ENCODE measurements at places on chromosomes 16 and 17. TPM values are rescaled to one million over a fixed set of nuclear protein-coding genes. Genes with fewer than 3 reads are reported as not detected.

GRCh38 chr16:18060351-18060750 lies 276.2 kb downstream of the NPIPA8 start:
- DNase-seq = no peak

SALL1 gene
- 75.3 TPM for total RNA-seq

CDH8 gene
- total RNA-seq = 0.19 TPM

- DNase-seq = no peak
Observed at GRCh38 chr16:64872101-64872500, 249.8 kb downstream of the CDH11 start.

- DNase-seq = peak; percentile 15
Observed at GRCh38 chr16:8295513-8296237, 294.6 kb downstream of the TMEM114 start.

GP1BA gene
- total RNA-seq = not detected

DNA sequence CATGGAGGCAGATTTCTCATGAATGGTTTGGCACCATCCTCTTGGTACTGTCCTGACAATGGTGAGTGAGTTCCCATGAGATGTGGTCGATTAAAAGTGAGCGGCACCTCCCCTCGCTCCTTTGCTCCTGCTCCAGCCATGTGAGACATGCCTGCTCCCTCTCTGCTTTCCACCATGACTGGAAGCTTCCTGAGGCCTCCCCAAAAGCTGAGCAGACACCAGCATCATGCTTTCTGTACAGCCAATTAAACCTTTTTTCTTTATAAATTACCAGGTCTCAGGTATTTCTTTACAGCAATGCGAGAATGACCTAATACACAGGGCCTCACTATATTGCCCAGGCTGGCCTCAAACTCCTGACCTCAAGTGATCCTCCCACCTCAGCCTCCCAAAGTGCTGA lies 12.1 kb downstream of the ZNF500 start:
- no peak for DNase-seq

RASD1 gene
- 147 TPM for total RNA-seq

- DNase-seq = no peak
Observed at GRCh38 chr16:52976539-52977167, 76.0 kb downstream of the CHD9NB start.

DNA sequence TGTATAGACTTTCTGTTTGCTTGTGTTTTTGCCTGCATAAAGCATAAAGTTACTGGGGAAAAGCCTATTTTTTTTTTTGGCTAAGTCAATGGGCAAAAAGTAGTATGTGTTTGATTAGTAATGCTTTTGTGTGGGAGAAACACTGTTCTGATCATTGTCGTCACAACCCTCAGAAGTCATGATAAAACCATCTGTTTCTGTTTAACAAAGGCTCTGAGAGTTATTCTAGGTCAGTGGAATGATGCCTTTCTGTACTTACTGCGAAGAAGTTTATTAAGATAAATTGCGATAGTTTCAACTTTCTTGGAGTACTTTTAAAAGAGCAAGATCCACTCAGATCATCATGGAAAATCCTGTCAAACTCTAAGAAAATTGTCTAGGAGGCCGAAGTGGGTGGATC lies 80.9 kb downstream of the PRKCA start:
- DNase-seq = no peak

GNAO1 gene
- total RNA-seq = 4.3 TPM

DNA sequence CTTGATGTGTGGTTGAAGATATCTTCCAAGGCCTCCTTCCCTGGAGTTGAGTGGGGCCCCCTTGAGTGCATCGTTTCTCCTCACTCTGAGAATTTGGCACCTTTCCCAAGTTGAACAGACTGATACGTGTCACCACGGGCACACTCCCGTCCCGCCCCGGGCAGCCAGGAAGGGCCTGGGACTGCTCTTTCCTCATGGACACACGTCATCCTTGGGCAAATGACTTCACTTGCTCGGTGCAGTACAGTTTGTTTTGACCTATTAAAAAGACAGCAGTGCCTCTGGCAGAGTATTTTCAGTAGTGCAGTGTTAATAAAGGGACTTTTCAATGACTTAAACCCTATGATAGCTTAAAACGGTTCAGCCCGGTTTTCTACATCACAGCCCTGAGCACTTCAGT lies 59.9 kb downstream of the SEC14L1 start:
- no peak for DNase-seq

DNA sequence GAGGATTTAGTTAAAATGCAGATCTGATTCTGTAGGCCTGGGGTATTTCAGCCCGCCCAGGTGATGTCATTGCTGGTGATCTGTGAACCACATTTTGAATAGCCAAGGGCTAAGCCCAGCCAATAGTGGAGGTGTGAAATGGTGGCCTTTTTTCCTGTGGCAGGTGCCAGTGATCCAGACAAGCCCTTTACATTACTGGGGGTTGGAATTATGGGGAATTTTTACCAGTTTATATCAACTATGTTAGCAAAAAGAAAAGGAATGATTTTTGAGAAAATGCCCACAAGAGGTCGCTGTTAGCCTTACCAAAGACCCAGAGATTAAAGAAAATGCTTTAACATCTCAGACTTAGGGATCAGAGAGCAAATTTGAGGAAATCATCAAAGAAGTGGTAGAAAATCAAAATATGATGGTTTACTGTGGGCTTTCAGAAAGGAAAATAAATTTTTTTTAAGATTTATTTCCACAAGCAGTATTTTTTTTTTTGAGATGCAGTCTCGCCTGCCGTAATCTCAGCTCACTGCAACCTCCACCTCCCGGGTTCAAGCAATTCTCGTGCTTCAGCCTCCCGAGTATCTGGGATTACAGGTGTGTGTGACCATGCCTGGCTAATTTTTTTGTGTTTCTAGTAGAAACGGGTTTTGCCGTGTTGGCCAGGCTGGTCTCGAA lies 3.9 kb downstream of the VPS35L start:
- DNase-seq = no peak

DNA sequence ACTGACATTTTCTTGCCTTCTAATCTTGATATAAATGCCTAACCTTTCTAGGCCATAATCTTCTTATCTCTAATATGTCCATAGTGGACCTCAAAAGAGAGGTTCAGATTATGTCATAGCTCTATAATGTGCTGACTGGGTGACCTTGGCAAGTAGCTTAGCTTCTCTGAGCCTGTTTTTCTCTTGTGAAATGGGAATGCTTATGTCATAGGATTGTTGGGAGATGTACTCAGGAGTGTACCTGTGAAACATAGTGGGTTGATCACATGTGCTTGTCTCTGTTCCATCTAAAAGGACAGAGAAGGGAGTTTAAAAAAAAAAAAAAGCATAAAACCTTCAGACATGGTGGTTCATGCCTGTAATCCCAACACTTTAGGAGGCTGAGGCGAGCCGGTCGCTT lies 2.4 kb downstream of the MED9 start:
- DNase-seq = no peak

DNA sequence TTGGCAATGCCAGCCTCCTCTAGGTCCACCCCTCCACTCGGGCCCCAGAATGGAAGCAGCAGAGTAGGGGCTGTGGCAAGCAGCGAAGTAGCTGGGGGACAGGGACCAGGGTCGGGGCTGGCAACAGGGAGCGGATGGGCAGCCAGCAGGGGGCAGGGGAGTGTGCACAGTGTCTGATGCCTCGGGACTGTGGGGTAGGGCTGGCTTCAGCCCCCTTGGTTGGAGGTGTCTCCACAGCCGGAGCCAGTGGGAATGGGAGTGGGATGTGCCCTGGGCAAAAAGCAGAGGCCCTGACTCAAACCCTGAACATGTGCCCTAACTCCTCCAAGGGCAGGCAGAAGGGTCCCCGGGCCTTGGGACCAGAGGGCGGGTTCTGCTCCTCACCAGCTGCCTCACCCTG lies 18.5 kb upstream of the ARHGAP27 start:
- DNase-seq = no peak

DNA sequence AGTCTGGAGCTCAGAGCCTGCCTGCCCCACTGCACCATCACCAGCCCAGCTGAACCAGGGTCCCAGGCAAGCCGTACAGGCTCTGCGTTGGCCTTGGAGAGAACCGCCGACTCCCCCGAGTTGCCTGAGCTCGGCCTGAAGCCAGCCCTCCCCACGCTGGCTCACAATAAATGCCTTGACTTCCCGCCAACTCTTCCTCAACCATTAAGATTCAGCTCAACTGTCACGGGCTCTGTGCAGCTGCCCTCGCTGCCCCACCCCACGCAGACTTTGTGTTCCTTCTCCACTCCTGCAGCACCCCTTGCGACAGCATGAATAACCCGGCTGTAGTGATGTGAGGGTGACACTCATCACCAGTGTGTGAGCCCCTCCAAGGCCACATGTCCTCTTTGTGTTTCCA lies 4.8 kb upstream of the QPRT start:
- DNase-seq = no peak

CLDN7 gene
- 233 TPM for total RNA-seq

DNA sequence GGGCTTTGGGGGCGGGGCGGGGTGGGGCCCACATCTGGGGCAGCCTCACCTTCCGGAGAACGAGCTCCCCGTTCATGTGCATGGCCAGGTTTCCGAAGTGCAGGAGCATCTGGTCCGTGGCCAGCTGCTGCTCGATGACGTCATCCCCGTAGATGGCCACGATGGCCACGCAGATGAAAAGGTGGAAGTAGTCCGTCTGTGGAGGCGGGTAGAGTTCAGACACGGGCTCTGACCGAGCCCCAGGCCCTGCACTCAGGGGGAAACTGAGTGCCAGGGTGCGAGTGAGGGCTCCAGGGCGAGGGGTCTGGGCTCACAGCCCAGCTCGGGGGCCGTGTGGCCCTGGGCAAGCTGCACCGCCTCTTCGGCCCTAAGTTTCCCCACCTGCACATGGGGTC lies 93.7 kb downstream of the TBC1D16 start:
- DNase-seq = no peak

GRCh38 chr17:19346351-19347255 lies 15.9 kb downstream of the B9D1 start:
- peak; percentile 40 for DNase-seq

DNA sequence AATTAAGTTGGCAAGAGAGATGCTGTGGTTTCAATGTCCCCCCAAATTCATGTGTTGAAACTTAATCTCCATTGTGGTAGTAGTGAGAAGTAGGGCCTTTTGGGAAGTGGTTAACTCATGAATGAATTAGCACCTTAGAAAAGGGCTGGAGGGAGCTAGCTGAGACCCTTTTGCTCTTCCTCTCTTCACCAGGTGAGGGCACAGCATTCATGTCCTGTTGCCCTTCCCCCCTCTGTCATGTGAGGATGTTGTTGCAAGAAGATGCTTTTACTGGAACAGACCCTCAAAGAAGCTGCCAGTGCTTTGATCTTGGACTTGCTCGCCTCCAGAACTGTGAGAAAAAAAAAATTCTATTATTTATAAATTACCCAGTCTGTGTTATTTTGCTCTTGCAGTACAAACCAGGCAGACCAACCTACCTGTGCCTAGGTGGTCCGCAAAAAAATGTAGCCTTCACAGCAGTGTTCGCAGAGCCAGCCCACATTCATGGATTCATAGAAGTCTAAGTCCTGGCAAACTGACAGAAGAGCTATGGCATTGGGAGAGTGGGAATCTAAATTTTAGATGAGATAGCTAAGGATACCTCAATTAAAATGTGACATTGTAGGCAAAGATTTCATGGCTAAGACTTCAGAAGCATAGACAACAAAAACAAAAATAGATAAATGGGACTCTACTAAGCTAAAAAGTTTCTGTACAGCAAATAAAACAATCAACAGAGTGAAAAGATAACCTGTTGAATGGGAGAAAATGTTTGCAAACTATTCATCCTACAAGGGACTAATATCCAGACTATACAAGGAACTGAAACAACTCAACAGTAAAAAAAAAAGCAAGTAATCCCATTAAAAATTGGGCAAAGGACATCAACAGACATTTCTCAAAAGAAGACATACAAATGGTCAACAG lies 32.0 kb upstream of the ABCA5 start:
- peak; percentile 53 for DNase-seq

ACAP1 gene
- 26.0 TPM for total RNA-seq

DNA sequence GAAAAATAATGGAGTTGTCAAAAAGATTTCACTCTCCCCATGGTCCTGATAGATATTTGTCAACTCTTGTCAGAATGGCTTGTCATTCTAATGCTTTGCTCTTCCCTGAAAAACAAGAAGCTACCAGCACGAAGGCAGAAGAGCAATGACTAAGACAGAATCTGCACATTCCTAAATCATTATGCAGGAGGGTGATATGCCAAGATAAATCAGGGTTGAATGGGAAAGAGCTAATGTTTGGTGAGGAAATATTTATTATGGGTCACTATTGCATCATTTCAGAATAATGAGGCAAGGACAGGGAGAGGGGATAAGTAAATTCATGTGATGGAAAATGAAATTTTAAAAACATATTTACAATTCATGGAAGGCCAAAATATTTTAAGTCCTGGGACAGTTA lies 297.5 kb upstream of the XYLT1 start:
- no peak for DNase-seq

NECAB2 gene
- 0.82 TPM for total RNA-seq

DNA sequence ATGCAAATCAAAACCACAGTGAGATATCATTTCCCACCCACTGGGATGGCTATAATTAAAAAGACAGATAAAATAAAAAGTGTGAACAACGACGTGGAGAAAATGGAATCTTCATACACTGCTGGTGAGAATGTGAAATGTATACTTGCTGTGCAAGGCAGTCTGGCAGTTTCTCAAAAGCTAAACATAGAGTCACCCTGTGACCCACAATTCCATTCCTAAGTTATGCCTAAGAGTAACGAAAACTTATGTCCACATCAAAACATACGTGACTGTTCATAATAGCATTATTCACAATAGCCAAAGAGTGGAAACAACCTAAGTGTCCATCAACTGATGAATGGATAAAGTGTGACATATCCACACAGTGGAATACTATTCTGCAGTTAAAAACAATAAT lies 38.1 kb upstream of the VPS4A start:
- DNase-seq = no peak

- peak; percentile 32 for DNase-seq
Observed at GRCh38 chr17:15945527-15946191, 729 bp downstream of the ADORA2B start.

DNA sequence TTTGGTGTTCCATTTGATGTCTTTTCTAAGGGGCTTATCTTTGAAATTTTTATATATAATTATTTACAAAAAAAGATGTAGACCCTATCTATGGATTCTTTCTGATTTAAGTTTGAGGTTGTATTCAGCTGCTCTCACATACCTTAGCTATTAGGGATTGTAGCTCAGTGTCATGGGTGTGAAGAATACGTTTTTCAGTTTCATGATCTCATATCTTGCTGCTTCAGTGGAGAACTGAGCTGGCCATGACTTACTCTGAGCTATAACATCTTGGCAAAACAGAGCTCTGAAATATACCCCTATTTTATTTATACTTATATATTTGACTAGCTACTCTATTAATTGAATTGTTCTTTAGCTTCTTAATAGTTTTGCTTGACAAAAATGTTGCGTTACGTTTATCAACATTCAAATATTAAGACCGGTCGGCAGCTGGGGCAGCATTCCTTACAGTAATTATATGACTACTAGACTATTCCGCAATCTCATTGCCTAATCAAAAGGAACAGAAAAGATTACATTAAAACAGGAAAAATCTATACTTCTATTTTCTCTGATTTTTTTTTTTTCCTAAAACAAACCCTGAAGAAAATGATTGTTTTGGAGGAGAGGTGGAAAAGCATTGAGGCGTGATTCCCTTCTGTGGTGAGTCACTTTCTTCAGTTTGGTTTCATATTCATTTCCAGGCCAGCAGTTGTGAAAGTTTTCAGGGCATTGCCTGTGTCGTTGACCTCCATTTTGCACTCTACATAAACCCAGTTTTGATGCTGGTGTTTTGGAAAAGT lies 24.1 kb upstream of the KRT24 start:
- DNase-seq = peak; percentile 40
